Stimulated activated CD4-positive, alpha-beta T cell treated with anti-CD3 and anti-CD28 coated beads, Interleukin-15, amount 100 ng/mL, for 1 hour (primary cell): ENCODE measurements at places on chromosomes 5 and 9.
A peak's percentile ranks its signal among the peaks of the same experiment; 100 is the strongest.

GRCh38 chr9:89886281-89886700 is 281.5 kb downstream of the GADD45G start:
- no peak for DNase-seq

DNA sequence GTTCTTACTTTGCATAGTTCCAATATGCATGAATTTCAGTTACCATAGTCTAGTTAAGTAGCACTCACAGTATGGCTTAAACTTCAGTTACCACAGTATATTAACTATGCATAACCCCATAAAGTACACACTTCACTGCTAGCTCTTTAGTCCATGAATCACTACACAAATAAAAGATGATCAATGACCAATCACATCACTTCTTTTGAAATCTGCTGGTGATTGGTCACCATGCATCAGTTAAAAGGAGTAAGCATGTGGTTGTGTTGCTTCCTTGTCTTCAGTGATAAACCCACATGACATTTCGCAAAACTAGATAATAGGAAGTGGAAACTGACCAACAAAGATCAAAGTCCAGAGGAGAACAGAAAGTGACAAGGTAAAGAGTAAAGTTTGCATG is 79.0 kb downstream of the TAF11L14 start:
- no peak for DNase-seq

DNA sequence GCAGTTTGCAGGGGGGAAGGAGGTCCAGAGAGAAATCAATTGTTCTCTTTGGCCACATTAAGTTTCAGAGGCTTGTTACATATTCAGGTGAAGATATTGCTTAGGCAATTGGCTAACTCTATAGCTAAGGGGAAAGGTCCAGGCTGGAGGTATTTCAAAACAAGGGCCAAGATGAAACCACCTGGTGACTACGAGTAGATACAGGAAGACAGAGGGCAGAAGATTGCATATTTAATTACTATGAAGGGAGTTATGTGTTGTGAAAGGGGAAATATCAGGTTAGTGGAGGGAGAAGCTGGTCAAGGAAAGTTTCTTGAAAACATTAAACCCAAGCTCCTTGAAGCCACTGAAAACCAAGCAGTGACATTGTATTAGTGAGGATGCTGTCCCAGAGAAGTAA is 1.9 kb upstream of the RAD23B start:
- DNase-seq: no peak

GRCh38 chr5:75049456-75050351 is 2.7 kb downstream of the GCNT4 start:
- peak; percentile 36 for DNase-seq

DNA sequence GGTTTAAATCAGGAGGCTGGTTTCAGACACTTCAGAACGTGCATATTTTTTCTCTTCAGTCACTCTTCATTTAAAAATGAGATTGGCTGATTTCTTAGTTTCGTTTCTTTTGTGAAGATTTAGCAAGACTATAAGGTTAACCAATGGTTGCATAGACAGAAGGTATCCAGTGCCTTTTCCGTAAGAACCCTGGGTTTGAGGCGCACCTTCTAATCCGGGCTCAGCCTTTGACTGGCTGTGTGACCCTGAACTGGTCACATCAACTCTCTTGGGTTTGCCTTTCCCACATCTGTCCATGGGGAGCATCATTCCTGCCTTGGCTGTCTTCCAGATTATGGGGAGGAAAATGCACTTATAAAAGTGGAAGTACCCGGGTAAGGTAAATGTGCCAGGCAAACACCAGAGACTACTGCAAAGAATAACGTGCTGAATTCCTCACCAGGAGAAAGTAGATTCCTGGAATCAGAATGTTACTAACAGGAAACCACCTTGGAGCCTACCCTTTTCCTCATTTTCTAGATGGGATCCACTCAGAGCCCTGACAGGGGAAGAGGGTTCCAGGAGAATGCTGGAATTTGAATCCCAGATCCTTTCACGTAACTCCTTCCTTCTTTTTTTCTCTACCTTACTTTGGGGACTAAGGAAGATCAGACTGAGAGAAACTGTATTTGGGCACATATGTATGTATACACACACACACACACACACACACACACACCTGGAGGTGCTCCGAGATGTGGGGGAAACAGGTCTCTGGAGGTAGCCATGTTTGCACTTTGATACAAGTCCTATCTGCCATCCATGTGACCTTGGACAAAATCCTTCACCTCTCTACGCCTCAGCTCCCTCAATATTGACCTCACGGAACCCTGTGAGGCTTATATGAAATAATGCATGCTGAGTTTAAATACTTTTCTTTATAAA is 6.8 kb downstream of the HAND1 start:
- DNase-seq: no peak

DNA sequence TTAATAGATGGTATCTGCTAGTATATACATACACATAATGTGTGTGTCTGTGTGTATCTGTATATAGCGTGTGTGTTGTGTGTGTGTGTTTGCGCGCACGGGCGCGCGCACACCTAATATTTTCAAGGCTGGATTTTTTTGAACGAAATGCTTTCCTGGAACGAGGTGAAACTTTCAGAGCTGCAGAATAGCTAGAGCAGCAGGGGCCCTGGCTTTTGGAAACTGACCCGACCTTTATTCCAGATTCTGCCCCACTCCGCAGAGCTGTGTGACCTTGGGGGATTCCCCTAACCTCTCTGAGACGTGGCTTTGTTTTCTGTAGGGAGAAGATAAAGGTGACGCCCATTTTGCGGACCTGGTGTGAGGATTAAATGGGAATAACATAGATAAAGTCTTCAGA is 757 bp downstream of the FXN start:
- DNase-seq: no peak

GRCh38 chr5:946720-947625 is 54.3 kb downstream of the TRIP13 start:
- DNase-seq: no peak

GRCh38 chr5:17115855-17116254 is 101.6 kb upstream of the BASP1 start:
- no peak for DNase-seq

GRCh38 chr9:109012009-109012875 is 1.1 kb downstream of the CTNNAL1 start:
- DNase-seq: peak; percentile 2

DNA sequence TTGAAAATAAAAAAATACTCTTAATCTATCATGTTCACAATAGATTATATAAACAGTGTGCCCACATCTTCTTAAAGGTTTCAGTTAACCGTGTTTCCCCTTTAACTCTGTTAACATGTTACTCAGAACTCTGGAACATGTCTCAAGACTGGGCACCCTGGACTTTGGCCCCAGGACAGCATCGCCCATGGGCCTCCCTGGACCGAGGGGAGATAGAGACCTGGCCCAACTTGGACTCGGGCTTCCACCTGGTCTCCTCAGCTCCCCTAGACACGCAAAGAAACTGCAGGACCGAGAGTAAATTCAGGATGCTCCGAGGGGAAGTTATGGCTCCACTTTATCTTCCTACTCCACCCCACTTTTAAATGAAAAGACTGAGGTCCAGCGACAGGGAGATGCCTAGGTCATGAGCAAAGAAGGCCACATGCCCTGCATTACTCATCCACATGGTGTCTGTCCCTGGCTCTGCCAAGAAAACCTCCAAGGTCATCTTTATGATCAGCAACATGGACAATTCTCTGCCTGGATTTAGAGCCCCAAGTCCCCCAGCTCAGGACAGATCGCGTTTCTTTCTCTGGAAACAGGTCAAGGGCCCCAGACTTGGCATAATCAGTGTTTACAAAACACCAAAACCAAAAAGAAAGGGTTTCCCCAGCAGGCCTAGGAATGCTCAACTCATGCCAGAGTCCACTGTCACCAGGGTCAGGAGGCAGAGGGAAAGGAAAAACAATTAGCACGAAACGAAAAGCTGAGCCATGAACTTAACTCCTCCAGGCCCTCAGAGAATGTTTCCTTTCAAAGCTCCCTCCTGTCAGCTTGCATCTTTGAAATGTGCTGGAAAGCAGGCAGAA is 17.4 kb downstream of the GPX3 start:
- no peak for DNase-seq

- no peak for DNase-seq
Observed at GRCh38 chr5:173680660-173681242, 64.3 kb upstream of the BOD1 start.

DNA sequence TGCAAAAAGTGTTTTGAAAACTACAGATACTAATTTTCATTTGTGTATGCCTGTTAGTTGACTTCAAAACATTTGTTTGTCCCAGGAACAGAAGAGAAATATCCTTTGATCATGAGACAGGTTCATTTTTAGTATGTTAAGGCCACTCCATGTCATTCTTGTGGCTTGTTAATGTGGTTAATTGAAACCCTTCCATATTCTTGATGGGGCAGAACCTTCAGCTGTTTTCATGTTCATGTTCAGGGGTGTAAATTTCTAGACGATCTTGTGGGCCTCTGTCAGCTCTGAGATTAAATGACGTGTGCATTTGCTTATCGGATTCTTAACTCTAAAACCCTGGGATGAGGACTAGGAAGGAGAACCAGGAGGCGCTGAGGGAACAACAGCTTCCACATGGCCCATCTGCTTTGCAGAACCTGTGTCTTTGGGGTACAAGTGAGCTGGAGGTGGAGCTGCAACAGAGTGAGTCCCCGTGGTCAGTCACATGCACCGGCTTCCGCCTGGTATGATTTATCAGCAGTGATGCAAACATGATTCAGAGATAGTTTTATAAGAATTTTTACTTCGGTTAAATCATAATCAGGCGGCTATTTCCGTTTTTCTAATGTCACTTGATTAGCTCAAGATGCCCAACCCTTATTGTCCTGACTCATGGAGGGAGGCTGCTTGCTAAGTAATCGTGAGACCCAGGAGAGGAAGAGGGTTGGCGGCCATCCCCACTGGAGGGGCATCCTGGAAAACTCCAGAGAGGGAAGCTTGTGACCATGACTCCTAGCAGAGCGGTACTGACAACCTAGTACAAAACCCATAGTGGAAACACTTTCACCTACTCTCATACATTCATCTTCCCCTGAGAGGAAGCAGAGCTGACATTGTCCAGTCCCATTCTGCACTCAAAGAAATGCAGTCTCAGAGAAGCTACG is 138.4 kb downstream of the C9orf152 start:
- no peak for DNase-seq

DNA sequence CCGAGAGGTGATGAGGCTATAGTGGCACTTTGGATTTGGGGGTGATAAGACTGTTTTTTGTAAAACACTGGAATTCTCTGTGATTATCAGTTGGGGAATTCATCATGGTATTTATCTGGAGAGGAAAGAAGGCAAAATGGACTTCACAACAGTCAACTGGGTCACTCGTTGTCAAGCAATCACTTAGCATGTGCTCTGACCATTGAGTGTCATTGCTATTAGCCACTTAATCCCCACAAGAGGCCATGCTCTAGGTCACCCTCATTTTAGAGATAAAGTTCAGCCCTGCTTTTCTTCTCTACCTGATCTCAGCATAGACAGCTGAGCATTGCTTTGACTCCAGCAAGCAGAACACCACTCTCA is 160.1 kb upstream of the PITX1 start:
- DNase-seq: no peak

DNA sequence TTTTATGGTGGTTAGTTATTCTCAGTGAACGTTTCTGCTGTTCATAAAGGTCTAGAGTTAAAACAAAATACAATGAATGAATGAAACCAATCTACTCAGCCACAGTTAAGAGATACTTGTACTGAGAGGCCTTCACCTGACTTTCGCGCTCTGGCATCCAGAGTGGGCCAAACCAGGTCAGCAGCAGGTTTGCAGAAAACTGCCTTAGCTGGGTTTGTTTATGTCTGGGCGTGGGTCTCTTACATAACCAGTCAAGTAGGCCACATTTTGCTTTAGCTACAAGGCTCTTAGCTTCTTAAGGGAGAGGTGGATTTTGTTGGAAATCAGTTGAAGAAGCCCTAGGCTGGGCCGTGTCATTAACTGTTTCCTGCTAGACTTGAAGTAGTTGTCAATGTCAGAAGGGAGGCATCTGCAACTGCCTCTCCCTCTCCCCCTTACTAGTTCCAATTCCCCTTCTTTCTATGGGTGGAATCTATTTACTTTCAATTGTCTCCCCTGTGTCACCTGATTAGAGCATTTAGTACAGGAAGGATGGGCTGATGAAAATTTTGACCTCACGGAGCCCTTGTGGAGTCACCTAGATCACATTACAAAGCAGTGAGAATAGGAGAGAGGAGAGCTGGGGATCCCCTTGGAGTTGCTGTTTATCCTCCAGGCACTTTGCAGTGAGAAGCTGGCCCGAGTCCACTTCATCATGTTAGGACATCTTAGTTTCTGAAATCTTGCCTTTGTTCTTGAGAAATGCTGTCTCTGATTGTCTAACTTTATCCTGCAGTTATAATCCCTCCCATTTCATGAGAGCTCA is 200.5 kb downstream of the ARHGEF28 start:
- no peak for DNase-seq

DNA sequence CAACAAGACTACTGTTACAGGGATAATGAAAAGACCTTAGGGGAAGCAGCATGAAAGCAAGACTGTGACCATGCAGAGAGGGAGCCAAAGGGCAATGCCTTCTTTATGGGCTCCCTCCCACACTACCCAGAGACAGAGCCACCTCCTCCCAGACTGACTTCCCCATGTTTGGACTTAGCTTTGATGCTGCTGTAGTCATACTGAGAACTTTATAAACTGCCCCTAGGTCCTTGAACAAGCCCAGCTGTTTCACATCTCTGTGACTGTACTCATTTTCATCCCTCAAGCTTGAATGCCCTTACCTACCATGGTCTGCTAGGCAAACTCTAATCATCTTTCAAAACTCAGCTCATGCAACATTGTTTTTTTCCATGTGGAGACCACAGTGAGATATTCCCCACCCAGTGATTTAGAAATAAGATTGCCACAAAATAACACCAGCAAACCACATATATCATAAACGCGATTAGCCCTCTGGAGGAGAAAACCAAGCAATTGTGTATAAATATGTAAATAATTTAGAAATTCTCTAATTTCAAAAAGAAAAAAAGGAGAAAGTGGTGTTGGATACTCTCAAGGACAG is 23.4 kb upstream of the FAM169A start:
- DNase-seq: no peak

GRCh38 chr5:65440456-65440855 is 41.3 kb downstream of the ADAMTS6 start:
- no peak for DNase-seq
